ENCODE measurements at places on chromosomes 16 and 17.

DNA sequence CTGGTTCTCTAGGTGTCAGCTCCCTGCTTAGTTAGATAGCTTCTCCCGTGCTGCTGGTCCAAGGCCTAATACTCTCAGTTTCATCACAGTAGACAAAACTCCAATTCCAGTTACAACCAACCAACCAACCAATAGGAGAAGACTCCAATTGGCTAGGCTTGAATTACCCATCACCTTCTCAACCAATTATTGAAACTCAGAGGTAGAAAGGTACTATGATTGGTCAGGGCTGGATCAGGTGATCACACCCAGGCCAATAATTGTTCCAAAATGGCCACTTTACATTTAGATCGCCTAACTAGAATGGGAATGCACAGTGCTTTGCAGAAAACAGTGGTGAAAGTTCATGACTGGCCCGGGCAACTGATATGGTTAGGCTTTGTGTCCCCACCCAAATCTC is 49.5 kb upstream of the CRHR1 start:
- no peak for DNase-seq

GRCh38 chr16:25038239-25038954 is 23.2 kb upstream of the ARHGAP17 start:
- no peak for DNase-seq

DNA sequence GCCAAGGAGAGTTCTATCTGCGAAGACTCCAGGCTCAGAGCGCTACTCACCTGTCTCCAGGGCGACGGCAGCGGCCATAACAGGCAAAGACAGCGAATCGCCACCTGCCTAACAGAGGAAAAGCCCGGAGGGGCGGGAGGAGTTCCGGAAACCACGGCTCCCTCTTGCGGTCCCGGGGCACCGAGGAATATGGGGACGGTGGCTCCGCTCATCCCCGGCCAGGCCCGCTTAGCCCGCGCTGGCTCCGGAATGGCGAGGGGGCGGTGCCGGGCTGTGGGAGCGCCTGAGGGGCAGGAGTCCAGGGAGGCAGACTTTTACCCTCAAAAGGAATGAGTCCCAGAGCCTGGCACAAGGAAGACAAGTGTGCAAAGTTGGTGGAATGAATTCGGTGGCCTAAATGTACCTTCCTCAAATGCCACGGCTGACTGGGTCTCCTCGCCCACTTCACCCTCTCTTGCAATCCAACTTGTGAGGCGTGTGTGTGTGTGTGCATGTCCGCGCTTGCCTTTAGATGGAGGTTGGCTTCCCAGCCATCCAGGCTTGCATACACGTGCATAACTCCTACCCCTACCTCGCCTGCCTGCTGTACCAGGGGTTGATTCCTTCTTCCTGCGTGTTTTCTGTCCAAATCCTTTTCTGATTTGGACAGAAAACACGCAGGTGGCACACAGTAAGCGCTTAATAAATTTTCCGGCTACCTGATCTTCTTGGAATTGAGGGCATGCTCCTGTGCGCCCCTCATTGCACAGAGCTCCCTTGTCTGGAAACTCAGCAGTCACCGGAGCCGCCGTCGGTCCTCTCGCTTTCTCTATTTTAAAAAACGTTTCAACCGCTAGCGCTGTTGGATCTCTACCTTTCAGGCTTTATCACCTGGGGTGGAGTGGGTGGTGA is 3.5 kb downstream of the C17orf100 start:
- DNase-seq, result no peak

DNA sequence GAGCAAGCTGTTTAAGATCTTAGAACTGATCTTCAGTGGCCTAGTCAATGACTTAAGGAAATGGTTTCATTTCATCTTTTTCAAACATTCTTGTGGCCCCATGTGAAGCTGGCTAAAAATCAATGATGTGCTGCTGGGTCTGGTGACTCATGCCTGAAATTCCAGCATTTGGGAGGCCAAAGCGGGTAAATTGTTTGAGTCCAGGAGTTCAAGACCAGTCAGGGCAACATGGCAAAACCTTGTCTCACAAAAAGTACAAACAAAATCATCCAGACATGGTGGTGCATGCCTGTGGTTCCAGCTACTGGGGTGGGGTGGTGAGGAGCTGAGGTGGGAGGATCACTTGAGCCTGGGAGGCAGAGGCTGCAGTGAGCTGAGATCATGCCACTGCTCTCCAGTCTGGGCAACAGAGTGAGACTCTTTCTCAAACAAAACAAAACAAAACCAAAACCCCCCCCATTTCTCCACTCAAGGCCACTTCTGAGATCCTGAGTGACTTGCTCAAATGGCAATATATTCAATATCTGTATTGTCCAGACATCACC is 17.4 kb upstream of the COL1A1 start:
- DNase-seq, result no peak

- DNase-seq, result no peak
Observed at GRCh38 chr17:36611345-36612072, 10.1 kb downstream of the MRM1 start.

- no peak for DNase-seq
Observed at GRCh38 chr17:12097326-12097725, 76.6 kb downstream of the MAP2K4 start.

DNA sequence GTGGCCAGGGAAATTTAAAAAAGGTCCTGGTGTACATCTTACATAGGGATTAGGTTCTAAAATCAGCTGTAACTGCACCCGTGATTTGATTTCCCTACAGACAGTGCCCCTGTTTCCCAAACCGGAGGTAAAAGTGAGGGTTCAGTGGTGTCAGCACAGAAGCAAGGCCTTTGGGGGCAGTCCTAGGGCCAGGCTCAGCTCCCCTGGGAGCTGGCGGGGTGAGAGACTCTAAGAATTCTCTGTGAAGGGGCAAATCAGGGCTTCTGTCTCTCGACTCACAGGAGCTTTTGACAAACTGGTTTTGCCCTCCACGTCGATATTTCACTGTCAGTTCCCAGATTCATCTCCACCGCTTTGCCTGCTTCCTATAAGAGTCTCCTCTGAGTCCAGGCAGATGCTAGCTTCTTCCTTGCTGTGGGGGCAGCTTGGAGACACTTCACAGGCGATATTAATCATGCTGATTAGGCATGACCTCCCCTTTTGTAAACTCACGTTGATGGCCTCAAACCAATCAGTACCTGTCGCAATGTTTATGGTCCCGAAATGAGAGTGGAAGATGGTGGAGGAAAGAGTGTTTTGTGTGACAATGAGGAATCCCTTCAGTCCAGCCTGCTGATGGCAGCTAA is 234.2 kb upstream of the TOX3 start:
- peak; percentile 10 for DNase-seq

- DNase-seq, result no peak
Observed at GRCh38 chr16:83954577-83955016, 1.6 kb downstream of the OSGIN1 start.

DNA sequence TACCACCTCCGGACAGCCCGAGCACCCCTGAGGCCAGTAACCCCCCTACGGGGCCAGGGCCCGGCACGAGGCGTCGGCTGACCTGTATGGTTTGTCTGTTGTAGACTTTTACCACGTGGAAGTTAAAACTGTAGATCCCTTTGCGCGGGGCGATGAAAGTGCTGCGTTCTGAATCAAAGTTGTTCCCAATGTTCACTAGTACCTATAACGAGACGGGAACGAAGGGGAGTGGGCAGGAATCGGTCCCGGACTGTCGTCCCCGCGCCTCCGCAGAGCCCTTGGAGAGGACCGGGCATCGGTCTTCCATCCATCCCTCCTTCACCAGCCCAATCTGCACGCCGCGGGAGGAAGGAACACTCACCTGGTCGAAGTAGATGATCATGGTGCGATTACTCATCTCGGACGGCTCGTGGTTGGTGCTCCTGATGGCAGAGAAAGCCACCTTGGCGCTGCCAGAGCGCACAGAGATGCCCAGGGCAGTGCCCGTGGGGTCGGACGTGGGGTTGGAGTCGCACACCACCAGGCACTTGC is 732 bp downstream of the CBLN1 start:
- DNase-seq, result no peak

GRCh38 chr16:54739381-54739780 is 191.3 kb upstream of the IRX5 start:
- DNase-seq, result no peak

DNA sequence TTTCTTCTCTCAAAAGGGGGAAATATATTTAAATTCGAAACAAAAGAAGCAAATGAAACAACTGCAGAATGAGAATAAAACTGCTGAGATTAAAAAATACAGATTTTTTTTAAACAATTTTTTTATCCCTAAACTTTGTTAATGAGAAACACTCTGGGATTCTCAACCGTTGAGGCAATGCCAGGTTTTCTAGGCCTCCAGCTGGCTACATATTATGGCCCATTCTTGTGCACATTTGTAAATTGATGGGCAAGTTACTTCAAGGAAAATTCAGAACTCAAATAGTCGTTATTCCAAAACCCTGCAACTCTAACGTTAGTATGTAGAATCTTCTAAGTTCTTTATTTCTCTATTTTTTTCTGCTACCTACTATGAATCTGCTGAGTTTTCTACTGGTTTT is 239.3 kb upstream of the WSCD1 start:
- DNase-seq, result no peak

DNA sequence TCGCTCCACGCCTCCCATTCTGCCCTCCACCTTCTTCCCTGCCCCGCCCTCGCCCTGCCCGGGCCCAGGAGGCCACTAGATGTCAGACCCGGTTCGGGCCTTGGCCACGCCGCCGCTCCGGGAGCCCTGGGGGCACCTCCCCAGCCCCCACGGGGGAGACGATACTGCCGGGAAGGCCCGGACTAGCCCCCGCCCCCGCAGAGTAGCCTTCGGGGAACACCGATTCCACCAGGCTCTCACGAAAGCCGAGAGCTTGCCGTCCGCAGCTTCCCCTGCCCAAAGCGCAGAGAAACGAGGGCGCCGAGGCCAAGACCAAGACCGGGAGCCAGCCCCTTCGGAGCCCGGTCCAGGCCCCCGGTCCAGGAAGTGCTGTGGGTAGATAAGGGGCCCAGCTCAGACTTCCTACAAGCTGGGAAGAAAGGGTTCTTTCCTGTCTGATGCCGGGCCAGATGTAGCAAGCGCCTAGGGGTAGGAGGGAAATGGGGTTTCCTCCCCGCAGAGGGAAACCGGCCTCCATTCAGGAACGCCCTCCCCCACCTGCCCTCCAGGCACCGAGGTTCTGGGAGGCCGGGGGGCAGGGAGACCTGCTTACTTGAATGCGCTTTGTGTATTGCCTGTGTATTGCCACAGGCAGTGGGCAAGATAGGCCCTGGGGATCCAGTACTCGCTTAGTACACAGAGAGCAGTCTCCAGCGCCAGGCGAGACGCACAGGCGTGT is 806 bp upstream of the CYB561 start:
- DNase-seq, result no peak

- no peak for DNase-seq
Observed at GRCh38 chr17:14547556-14547955, 246.7 kb downstream of the HS3ST3B1 start.

- no peak for DNase-seq
Observed at GRCh38 chr16:89577055-89577759, 1.6 kb downstream of the CPNE7 start.

GRCh38 chr17:44536090-44536953 is 21.0 kb upstream of the FZD2 start:
- DNase-seq, result no peak

- no peak for DNase-seq
Observed at GRCh38 chr17:56131431-56131830, 21.8 kb upstream of the ANKFN1 start.

DNA sequence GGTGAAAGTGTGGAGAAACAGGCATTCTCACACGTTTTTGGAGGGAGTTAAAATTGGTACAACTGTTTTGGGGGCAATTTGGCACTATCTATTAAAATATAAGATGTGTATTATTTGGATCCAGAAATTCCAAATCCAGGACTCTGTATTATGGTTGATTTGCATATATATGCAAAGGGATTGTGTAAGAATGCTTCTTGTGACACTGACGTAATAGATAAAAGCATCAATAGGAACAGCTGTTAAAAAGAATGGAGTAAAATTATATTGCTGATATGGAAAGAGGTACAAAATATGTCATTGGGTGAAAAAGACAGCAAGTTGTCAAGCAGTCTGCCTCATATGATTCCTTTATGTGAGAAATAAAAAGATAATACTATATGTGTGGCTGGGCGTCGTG is 17.3 kb downstream of the FA2H start:
- DNase-seq, result no peak

DNA sequence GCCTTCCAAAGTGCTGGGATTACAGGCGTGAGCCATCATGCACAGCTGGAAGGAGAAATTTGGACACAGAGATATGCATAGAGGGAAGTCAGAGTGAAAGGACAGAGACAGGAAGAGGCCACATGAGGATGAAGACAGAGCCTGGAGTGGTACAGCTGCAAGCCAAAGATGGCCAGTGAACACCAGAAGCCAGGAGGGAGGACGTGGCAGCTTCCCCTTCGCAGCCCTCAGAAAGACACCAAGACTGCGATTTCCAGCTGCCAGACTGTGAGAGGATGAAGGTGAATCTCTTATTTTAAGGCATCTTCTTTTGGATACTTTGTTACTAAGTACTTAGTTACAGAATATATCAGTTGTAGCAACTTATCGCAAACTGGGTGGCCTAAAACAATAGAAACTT is 60.5 kb upstream of the PLCG2 start:
- DNase-seq, result no peak

- no peak for DNase-seq
Observed at GRCh38 chr17:62807812-62808575, at the start of gene MARCHF10. Gene MARCHF10 (minus strand): TSS chr17:62808314. CDS start chr17:62801735, 6,579 bp downstream.

- DNase-seq, result no peak
Observed at GRCh38 chr16:14365200-14365851, 264.7 kb downstream of the PARN start.

DNA sequence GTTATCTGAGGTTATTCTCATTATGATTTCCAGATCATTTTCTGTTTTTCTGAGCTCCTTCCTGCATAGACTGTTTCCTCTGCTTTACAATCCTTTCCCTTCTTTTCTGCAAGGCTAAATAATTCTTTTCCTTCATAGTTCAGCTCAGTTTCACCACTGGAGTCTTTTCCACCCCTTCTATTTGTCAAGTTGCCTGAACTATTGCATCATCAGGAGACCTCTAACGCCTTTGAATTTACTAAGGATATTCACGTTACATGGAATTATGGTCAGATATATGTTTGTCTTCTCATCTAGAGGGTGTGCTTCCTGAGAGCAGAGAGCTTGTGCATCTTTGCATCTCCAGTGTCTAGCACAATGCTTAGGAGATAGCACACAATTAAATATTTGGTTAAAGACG is 140.4 kb upstream of the CA10 start:
- no peak for DNase-seq

GRCh38 chr16:87198328-87198832 is 118.8 kb downstream of the C16orf95 start:
- no peak for DNase-seq

GRCh38 chr16:49084628-49085390 is 196.8 kb downstream of the CBLN1 start:
- DNase-seq, result no peak

DNA sequence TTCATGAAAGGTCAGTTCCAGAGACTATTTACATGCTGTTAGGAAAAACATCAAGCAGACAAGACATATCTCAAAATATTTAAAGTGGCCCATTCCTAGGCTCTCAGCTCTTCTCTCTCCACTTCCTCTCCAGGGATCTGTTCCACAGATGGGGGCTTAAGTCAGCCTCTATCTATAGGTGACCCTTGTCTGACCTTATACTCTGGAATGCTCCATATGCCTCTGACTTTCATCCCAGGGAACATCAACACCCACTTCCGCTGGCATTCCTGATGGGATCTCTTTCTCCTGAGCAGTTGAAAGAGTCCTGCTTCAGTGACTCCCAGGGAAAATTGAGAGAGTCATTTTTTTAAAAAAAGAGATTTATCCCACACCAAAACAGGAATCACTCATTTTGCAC is 11.5 kb upstream of the WIPI1 start:
- DNase-seq, result no peak

- DNase-seq, result no peak
Observed at GRCh38 chr17:80045703-80046102, 9.3 kb downstream of the CCDC40 start.

Data from right renal pelvis (tissue), 4 donors.